B cell (primary cell): ENCODE measurements at places on chromosomes 12 and 14. TPM values are rescaled to one million over a fixed set of nuclear protein-coding genes. Genes with fewer than 3 reads are reported as not detected.
A peak's percentile ranks its signal among the peaks of the same experiment; 100 is the strongest.

- H3K4me1 ChIP-seq = peaks cover 41% of the 10 kb centered on the region
- H3K27ac ChIP-seq = peak overlapping the region; percentile 37
- no peaks in the 10 kb centered on the region for H3K36me3 ChIP-seq
- H3K4me3 ChIP-seq = no peak overlapping the region
- no peak for DNase-seq
Observed at GRCh38 chr12:94123127-94123526, 25.2 kb upstream of the PLXNC1 start.

DNA sequence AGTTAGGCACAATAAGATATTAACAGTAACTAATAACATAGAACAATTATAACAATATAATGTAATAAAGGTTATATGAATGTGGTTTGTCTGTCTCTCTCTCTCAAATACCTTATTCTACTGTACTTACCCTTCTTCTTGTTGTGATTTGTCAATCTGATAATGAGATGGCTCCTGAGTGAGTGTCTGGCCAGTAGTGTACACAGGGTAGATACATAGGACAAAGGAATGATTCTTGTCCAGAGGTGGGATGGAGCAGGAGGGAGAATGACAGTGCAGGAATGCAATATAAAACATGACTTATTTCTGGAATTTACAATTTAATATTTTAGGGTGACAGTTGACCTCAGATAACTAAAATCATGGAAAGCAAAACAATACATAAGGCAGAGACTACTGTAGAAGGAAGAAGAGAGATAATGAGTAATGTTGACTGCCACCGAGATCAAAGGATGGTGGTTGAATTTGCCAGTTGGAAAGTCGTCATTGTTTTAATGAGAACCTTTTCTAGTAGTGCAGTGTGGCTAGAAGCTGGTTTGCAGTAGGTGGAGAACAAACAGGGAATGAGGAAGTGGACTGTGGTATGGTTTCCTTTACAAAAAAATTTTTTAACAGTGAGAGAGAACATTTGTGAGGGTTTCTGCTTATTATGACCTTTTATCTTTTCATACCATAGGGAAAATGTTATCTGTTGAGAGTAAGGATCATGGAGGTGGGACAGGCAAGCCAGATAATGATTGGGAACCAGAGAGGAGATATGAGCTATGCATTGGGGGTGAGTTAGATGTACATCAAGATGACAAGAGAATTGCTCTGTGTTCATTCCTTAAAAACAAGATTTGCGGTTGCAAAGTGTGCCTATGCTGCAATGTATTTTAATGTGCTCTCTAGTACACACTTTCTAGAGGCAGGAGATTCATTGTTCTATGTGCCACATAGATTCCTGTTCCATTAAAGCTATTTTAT, 458.3 kb downstream of the BTG1 start:
- H3K27ac ChIP-seq = no peak overlapping the region
- H3K4me1 ChIP-seq = peaks cover 2% of the 10 kb centered on the region
- DNase-seq = peak; percentile 6
- H3K36me3 ChIP-seq = no peaks in the 10 kb centered on the region
- no peak overlapping the region for H3K4me3 ChIP-seq

- no peak for DNase-seq
- H3K4me3 ChIP-seq = no peak overlapping the region
- no peaks in the 10 kb centered on the region for H3K27me3 ChIP-seq
- no peak overlapping the region for H3K27ac ChIP-seq
- H3K36me3 ChIP-seq = peaks cover 1% of the 10 kb centered on the region
- H3K4me1 ChIP-seq = no peaks in the 10 kb centered on the region
Observed at GRCh38 chr12:9851050-9851449, 18.1 kb downstream of the CLEC2B start.

GRCh38 chr12:58773986-58774385, 146.3 kb downstream of the LRIG3 start:
- no peaks in the 10 kb centered on the region for H3K4me1 ChIP-seq
- H3K36me3 ChIP-seq = no peaks in the 10 kb centered on the region
- DNase-seq = no peak
- H3K27me3 ChIP-seq = no peaks in the 10 kb centered on the region
- no peak overlapping the region for H3K27ac ChIP-seq

OLR1 gene
- polyA plus RNA-seq = 0.07 TPM in 1 of 2 replicates, not detected in the other
